ENCODE measurements at places on chromosomes 2 and 18.
A peak's percentile ranks its signal among the peaks of the same experiment; 100 is the strongest.

GRCh38 chr18:45339810-45340550 is 275.3 kb upstream of the SLC14A2 start:
- no peak for DNase-seq

DNA sequence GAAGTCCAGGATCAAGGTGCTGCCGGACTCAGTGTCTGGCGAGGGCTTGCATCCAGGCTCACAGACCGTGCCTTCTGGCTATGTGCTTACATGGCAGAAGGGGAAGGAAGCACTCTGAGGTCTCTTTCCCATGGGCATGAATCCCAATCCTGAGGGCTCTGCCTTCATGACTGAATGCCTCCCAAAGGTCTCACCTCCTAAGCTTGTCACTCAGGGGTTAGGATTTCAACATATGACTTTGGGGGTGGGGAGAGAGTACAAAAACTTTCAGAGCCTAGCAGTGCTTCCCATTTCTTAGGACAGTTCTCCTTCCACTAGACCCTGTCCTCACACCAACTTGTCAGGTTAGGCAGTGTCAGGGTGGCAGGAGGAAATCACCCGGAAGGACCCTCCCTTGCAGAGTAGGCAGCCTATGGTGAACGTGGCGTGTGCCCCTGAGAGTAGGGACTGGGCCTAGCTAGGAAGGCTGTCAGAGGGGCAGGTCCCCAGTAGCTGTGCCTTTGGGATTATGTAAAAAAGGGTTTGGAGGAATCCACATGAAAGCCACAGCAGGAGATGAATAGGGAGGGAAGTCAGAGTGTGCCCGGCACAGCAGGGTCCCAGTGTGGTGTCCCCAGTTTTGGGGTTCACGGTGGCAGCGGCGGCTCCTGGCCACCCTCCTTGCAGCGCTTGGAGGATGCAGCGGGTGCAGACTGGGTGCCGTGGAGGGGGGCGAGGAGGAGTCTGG is 233.3 kb downstream of the LDLRAD4 start:
- DNase-seq: no peak

GRCh38 chr2:40292291-40292690 is 159.6 kb downstream of the SLC8A1 start:
- DNase-seq: no peak

DNA sequence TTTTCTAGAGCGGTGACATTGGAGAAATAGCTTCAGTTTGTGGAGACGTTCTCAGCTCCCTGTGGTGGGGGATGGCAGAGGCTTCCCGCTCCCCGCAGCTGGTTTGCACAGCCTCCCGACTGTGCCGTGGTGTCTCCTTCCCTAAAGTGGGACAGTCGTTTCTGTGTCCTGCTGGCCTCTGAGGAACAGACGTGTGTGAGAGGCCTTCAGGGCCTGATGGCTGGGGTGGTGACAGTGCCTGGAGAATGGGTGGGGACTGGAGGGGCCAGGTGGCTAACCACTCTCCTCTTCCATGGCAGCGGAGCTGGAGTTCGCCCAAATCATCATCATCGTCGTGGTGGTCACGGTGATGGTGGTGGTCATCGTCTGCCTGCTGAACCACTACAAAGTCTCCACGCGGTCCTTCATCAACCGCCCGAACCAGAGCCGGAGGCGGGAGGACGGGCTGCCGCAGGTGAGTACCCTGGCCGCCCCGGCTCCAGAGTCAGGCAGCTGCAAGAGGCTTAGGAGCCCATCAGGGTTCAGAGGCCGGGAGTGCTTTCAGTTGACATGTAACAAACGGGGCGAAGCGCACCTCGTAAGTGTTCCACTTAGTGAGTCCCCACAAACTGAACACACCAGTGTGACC is 105.4 kb downstream of the FAM210A start:
- DNase-seq: no peak

DNA sequence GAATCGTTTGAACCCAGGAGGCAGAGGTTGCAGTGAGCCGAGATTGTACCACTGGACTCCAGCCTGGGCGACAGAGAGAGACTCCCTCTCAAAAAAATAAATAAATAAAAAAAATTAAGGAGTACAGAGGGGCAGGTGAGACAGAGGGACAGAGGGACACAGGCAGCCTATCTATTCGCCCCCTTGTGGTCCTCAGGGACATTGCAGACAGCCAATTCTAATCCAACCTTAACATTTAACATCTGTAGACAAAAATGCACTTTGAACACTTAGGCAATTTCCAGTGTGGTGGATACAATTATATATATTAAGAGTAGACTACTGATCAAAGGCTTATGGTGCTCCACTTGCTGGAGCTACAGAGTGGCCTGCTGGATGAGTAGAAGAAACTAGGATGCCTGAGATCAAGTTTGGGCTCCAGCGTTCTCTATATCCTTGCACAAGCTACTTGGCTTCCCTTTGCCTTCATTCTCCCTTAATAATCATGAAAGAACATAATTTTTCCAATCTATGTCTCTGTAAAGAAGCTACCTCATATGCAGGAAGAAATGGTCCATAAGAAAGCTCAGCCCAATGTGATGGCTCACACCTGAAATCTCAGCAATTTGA is 8.2 kb upstream of the SMARCAL1 start:
- no peak for DNase-seq

DNA sequence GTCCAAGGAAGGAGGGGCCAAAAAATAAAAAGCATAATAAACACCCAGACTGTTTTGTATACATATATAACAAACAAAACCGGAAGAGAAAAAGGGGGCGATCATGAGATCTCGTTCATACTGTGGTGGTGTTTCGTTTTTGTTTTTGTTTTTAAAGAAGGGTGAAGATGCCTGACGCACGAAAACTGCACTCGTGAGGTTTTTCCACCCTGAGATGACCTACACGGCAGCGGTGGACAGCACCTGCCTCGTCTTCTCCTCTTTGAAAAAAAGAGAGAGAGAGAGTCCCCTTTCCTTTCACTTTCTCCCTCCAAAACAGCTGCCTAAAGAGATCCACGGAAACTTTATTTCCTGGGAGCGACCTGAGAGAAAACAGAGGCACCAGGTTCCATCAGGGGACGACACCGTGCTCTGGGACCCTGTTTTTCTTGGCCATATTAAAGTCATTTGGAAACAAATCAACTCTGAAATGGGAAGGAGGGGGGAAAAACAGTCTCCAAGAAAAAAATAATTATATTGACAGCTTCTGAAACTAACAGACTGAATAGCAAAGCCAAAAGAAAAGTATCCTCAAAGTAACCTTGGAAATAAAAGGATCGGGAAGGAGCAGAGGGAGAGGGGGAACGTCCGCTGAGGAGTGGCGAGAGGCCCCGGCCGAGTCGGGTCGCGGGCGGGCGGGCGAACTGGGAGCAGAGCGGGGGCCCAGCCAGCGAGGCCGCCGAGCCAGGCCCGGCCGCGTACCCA is 3.5 kb downstream of the POU3F3 start:
- DNase-seq: no peak

DNA sequence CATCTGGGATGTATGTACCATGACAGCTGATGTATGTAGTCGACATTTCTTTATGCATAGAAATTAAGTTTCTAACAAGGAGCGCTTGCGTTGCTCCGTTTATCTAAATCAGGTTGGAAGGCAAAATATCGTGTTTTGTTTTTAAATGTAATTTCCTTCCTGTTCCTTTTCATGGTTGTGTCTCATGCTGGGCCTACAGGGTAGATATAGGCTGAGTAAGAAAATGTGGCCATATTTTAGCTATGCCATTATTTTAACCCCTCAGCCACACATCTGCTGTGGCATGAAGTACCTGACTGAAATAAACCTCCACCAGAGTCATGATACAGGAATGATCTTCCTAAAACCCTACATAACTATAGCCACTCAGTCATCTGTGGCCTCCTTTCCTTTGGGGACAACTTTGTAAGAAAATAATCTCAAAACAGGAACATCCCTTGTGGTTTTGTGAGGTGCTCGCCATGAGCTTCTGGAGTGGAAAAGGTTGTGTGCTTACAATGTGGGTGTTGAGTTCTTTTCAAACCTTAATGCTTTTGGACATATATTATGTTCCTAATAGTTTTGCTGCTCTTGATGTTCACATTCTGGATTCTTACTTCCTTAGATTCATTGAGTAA is 214.3 kb downstream of the FAM210A start:
- DNase-seq: no peak

- DNase-seq: no peak
Measured at GRCh38 chr18:3725115-3725514, 275.1 kb downstream of the TGIF1 start.

DNA sequence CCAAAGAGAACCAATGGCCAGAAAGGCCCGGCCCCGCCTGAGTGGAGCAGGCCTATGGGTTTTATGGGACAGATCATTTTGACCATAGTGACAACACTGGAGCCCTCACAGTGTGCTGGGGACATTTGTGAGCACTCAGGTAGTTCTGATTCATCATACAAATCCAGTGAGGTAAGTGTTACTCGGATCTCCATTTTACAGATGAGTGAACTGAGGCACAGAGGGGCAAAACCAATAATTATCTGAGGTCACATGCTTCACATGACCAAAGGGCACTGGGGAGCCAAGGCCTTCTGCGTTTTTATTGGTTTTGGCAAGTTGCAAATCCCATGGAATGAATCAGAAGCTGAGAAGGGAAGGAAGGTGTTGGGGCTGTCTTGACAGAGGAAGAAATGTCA is 111.5 kb upstream of the MGAT5 start:
- DNase-seq: no peak

DNA sequence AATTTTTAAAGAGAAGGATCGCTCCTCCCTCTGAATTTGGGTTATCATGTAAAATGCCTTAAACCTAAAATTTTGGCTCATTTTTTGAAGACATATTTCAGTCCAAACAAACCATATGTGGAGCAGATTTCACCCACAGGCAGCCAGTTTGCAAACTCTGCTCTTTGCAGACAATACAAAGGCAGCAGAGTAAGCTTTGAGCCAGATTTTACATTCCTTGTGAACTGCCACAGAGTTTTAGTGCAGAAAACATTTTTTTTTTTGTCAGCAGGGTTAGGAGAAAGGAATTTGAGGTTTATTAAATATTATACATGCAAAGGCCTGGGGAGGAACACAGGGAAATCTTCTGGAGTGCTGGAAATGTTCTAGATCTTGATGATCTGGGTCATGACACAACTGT is 171.9 kb upstream of the FN1 start:
- DNase-seq: no peak

DNA sequence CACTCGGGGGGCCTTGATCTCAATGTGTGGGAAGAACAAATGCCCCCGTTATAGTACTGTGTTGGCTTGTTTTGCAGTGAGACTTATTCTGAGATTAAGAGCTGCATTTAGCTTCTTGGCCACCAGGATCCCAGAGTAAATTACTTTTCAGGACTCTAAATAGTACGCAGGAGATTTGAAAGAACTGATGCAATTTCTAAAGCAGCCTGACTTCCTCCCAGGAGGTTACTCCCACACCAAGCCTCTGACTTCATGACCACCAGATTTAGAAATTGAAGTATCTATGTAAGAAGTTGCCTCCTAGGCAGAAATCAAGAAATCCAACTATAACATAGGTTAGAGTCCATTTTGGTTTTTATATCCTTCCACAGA is 67.0 kb downstream of the FEZ2 start:
- DNase-seq: no peak

- no peak for DNase-seq
Measured at GRCh38 chr2:99715956-99716355, 226.1 kb upstream of the REV1 start.

DNA sequence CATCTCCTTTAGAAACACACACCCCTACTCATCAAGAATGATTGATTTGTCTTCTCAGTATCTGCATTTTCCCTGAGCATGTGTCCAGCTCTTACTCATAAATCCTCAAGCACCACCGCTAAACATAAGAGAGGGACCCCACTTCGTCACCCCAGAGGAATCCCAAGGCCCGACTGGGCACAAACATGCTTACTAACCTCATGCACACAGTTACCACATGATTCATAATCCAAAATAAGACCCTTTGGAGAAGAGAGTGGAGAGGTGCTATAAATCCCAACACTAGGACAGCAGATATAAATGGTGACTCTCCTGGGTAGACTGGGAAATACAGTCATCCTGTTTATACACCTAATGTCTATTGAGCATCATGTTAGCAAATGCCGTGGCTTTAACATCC is 843.2 kb upstream of the ID2 start:
- DNase-seq: peak; percentile 55

- no peak for DNase-seq
Measured at GRCh38 chr2:224027070-224027469, 12.0 kb downstream of the SERPINE2 start.

DNA sequence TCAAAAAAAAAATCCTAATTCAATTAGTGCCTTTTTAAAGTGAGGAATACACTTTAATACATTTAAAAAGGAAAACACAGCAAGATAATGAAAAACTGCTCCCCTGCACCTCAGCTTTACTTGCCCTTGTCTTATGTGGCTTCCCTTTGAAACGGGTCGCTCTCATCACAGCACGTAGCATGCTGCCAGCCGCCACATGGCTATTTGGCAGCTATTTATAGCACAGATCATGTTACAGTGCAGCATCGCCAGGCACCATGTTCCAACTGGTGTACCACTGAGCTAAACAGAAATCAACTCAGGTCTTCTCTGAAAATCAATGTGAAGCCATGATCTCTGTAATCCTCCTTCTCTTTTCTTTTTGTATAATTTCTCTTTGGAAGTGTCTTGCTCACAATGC is 65.1 kb downstream of the TMEM182 start:
- no peak for DNase-seq

DNA sequence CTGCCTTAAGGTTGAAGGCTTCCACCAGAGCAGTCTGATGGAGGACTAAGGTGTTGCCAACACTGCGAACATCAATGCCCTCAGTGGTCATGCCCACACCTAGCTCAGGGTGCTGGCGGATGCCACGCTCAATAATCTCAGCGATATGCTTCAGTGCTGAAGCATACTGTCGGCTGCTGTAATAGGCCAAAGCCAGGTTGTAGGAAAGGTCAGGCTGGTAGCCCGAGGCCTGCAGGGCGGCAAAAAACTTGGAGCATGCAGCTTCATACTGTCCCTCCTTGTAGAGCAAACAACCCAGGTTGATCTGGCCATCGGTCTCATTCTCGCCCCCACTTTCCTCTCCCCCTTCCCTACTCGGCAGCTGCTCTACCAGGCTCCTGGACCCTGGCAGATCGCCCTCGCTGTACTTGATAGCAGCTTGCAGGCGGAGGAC is 159.4 kb downstream of the AGPS start:
- no peak for DNase-seq

GRCh38 chr18:48947092-48947491 is 3.7 kb downstream of the SMAD7 start:
- DNase-seq: no peak

DNA sequence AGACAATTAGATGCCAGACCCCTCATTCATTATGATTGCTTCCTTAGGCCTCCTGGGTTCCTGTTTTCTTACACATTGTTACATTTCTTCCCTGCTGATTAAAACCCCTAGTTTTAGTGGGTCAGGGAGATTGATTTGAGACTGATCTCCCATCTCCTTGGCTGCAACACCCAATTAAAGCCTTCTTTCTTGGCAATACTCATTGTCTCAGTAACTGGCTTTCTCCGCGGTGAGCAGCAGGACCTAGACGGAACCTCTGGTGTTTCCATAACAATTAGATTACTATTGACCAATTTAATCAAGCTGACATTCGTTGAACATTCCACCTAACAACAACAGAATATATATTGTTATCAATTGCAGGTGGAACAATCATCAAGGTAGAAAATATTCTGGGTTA is 1676.4 kb upstream of the SLC39A10 start:
- no peak for DNase-seq

- no peak for DNase-seq
Measured at GRCh38 chr2:190432567-190433231, 24.5 kb downstream of the MFSD6 start.
